ENCODE measurements at places on chromosomes 16 and 17.
A peak's percentile ranks its signal among the peaks of the same experiment; 100 is the strongest.

DNA sequence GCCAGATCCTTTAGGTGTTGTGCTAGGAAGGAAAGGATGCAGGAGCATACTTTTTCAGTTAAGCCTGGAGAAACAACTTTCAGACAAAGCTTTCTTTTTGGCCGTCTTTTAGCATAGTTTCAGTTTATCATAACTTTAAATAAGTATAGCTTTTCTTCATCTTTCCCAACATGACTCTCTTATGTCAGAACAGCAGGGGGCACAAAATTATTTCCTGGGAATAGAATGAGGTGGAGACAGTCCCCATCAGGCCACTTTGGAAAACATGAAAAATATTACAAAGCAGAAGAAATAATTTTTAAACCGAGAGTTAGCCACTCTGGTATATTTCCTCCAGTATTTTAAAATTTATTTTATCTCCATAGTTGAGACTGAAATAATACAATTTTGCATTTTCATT is 387.6 kb downstream of the HAPSTR1 start:
- DNase-seq = no peak

DNA sequence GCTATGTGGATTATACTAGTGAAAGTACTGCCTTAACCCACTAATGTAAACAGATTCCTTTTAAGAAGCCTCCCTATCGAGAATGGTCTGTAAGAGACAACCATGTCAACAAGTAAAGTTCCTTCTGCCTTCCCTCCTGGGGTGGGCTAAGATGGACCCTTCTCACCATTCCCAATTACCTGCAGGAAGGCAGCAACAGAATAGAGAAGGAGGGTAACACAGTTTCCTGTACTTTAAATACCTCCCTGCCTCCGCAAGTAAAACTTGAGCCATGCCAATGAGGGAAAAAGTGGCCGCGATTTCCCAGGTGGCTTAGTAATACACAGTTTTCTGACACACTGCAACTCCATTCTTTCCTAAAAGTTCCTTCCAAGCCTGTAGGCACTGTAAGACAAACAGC is 45.2 kb downstream of the TOX3 start:
- no peak for DNase-seq

GRCh38 chr17:41823141-41823524 is 10.3 kb downstream of the FKBP10 start:
- no peak for DNase-seq

DNA sequence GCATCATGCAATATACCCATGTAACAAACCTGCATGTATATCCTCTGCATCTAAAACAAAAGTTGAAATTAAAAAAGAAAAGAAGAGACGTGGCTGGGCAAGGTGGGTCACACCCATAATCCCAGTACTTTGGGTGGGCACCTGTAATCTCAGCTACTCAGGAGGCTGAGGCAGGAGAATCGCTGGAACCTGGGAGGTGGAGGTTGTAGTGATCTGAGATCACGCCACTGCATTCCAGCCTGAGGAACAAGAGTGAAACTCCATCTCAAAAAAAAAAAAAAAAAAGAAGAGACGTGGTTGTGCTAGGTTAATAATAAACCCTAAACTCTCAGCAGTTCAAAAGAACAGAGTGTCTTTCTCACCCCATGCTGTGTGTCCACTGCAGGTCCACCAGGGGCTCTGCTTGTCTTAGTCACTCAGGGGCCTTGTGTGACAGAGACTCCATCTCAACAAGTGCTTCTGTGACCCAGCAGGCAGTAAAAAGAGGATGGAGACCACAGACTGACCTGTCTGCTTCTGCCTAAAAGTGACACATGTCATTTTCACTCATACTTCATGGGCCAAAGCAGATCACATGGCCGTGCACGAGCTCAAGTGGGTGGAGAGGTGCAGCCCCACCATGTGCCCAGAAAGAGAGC is 22.3 kb upstream of the N4BP1 start:
- DNase-seq = no peak

DNA sequence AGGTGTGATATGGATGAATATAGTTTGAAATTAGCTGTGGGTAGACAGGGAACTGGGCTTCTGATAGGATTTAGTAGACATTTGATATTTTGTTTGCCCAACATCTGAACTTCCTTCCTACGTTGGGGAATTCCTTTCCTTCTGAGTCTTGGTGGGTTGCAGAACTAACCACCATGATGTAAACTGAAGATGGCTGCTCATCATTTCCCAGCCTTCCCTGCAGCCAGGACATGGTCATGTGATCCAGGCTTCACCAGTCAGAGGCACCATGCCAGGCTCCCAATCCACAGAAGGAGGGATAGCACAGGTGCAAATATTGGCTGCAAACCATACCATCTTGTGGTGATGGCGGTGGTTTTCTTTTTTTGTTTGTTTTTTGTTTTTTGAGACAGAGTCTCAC is 57.4 kb downstream of the EMP2 start:
- no peak for DNase-seq

GRCh38 chr16:47880653-47881052 is 275.1 kb downstream of the ABCC12 start:
- DNase-seq = no peak

- DNase-seq = no peak
Observed at GRCh38 chr17:3982113-3982512, 17.9 kb upstream of the ATP2A3 start.

DNA sequence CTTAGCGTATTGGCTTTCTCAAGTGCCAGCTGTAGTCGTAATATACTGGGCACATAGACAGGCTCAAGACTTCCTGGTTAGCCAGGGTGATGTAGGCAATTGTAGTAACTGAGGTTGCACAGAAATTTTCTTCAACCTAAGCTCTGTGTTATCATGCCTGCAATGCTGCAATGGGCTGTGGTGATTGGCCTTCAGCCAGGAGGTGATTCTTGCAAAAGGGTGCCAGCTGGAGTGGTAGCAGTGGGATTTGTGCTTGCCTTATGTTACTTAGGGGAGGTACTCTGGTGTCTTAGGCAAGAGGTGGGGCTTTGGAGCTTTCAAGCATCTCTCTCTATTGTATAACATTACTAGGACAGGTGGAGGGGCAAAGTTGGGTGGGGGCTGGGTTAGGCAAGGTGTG is 495.1 kb downstream of the CDH11 start:
- no peak for DNase-seq

- DNase-seq = no peak
Observed at GRCh38 chr16:73210686-73211085, 162.8 kb upstream of the ZFHX3 start.

GRCh38 chr17:19720631-19721426 is 4.4 kb upstream of the SLC47A2 start:
- no peak for DNase-seq

- no peak for DNase-seq
Observed at GRCh38 chr16:78389009-78389498, 289.6 kb downstream of the WWOX start.

DNA sequence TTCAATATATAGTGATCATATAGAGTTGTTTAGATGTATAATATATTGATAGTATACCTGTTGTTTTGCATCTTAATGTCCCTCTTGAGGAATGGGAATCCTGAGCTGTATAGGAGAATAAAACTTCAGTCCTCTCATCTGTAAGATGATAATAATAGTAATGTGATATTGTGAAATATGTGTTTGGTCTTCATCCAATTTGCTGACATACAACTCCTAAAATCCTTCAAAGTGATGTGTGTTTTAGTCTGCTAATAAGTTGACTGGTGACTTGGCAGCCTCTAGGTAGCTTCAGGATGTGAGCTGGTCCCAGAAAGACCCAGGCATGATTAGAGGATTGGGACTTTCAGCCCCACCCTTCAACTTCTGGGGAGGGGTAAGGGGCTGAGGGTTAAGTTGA is 22.8 kb upstream of the NFAT5 start:
- DNase-seq = no peak

DNA sequence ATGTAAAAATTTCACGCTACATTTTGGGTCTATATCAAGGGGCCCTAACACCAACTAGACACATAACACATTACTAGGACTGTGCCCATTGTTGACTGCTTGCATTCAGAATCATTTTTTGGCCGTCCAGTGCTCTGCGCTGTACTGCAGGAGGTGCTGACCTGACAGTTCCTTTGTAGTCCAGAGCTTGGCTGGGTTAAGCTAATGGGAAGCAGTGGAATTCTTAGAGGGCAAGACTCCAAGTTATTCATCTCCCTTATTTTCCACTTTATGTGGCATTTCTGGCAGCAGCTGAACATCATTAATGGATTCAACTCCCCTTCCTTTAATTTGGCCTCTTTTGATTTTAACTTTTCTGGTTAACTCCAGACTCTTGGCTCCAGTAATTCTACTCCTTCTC is 351.7 kb downstream of the CDH8 start:
- DNase-seq = no peak

GRCh38 chr17:40450175-40450574 is 6.9 kb downstream of the IGFBP4 start:
- peak; percentile 53 for DNase-seq

DNA sequence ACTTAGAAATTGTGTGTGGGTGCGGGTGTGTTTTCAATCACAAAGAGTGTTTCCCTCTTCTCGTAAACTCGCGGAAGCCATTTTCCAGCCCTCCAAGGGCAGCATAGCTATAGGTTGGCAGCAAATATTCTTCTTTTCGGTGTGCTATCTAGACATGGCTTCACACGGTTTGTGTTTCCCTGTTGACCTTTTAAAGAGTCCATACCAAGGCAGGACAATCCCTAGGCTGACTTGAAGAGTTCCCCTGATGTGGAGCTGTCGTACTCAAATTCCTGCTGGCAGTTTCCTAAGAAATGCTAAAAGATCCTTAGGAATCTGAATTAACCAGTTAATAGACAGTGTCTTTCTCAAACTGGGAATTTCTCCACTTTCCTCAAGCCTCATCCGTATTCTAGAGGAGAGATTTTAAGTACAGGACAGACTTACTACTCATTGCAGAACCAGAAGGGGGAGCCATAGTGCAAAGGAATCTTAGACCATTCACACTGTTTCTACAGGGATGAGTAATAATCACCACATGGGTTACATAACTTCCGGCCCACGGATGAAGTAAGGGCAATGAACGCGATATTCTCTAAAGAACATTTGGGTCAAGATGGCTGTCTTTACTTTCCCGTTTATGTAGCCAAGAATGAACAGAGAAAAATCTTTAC is 288.6 kb upstream of the ELAC2 start:
- DNase-seq = no peak
